ENCODE measurements at places on chromosomes 5 and 9.
A peak's percentile ranks its signal among the peaks of the same experiment; 100 is the strongest.

DNA sequence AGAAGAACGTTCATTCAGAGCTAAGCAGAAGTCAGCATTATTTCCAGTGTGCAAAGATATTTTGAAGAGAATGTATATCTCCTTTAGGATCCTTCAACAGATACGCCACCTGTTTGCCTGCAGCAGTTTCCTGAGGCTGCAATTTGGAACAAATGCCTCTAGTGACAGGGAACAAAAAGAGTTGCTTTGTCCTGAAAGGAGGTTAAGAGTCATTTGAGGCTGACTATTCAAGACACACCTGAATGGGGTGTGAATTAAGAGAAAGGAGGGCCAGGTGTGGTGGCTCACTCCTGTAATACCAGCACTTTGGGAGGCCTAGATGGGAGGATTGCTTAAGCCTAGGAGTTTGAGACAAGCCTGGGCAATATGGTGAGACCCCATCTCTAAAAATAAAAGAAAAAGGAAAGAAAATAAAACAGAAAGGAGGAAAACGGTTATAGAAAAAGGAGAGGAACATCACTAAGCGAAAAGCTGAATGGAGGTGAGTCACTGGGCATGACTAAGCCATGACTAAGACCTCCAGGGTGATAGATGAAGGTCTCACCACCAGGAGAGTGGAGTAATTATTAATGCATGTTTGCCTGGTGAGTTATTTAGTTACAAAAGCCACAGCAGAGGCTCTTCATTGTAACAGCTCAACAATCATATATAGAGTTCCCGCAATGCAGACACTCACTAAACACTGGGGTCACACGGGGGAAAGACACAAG lies 255.2 kb upstream of the TNC start:
- DNase-seq: no peak

- DNase-seq: no peak
These were observed 31.0 kb upstream of the RPS23 start for GRCh38 chr5:82309091-82309531.

- no peak for DNase-seq
These were observed 161.7 kb downstream of the OLFM1 start for GRCh38 chr9:135249191-135249590.

- DNase-seq: peak; percentile 6
These were observed 44.0 kb downstream of the GGTA1 start for GRCh38 chr9:121455527-121456239.

GRCh38 chr9:3939820-3940219 lies 360.0 kb downstream of the GLIS3 start:
- DNase-seq: no peak

GRCh38 chr5:125715216-125715615 lies 708.0 kb upstream of the GRAMD2B start:
- DNase-seq: no peak

DNA sequence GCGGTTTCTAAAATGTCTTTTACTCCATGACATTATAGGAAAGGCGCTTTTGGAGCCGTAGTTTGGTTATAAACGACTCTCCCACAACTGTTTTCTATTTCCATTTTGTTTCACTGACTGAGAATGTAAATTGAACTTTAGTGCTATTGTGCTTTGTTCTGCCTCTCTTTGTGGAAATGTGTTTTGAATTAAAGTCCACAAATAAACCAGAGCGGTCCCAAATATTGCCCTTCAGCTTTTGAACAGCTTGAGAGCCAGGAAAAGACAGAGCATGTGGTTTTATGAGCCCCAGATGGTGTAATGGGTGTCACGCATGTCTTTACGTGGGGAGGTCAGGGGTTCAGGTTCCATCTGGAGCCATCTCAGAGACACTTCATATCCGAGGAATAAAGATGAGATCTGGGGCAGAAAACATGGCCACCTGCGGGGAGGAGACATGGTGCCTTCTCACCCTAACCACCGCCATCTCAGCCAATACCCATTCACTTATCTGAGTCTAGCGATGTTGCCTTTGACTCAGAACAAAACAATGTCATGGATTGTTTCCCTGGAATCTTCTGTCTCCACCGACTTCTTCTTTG lies 42.5 kb upstream of the ROR2 start:
- no peak for DNase-seq

DNA sequence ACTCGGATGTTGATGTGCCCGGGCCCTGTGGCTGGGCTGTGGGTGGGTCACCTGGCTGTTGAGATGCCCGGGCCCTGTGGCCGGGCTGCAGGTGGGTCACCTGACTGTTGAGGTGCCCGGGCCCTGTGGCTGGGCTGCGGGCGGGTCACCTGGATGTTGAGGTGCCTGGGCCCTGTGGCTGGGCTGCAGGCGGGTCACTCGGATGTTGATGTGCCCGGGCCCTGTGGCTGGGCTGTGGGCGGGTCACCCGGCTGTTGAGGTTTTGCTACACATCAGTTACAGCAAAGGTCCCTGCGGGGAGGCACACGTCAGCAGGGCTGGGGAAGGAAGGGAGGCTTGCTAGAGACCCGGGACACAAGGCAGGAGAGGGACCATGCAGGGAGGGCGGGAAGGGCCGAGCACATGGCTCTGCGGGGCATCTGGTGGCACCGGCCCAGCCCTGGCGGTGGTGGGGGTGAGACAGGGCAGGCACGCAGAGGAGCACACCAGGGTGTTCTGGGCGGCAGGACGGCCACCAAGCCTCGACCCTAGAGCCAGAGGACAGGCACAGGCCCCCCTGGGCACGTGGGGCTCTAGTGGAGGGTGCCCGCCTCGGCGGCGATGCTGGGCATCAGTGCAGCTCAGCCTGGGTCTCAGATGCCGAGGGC lies 35.4 kb downstream of the PNPLA7 start:
- DNase-seq: no peak

- no peak for DNase-seq
These were observed 419.9 kb downstream of the NTRK2 start for GRCh38 chr9:85089188-85089969.

DNA sequence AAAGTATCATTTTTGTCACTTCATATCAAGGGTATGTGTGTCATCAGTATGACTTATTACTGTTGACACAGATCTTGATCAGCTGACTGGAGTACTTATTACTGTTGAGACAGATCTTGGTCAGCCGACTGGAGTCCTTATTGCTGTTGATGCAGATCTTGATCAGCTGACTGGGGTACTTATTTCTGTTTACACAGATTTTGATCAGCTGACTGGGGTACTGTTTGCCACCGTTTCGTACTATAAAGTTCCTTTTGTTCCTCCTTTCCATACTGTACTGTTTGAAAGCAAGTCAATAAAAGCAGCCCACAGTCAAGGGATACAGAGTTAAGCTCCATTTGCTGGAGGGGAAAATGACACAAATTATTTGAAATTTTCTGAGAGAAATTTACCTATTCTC lies 347.3 kb downstream of the CDH12 start:
- no peak for DNase-seq

DNA sequence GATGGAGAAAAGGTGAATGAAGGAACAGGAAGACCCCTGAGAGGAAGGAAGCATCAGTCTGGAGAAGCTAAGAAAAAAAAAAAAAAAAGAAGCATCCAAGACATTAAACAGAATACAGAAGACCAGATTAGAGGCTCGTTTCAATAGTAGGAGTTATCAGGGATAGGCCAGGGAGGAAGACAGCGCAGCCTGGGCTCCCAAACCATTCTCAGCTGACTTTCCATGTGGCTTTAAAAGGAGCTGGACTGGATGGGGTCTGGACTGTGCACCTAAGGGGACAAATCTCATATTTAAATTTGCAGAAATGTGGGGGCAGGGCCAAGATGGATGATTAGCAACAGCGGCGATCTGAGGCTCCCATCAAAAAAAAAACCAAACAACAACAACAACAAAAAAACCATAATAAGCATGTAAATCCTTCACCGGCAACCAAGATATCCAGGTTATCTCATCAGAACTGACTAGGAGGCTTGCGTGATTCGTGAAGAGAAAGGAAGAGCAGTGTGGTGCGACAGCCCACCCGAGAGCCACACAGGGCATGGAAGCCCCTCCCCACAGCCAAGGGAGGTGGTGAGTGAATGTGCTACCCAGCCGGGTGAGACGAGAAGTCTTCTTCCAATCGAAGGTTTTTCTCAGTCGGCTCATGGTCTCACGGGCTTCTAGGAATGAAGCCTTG lies 114.9 kb upstream of the ADAMTS16 start:
- no peak for DNase-seq

DNA sequence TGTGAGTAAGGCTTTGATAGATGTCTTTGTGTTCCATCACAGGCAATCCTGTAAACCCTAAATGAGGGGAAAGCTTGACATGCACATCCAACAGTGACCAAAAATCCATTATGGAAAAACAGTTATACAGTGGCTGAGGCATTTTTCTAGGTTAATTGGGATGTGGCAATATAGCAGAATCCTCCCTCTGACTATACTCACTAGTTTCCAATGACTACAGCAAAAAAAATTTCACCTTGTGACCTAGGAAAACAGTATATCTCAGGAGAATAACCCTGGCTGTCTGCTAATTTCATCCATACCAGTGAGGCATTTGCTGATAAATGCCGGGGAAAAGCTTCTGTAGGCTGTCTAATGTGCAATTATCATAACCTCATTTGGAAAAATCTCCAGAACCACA lies 49.9 kb upstream of the SNCAIP start:
- DNase-seq: no peak

GRCh38 chr5:179110528-179110927 lies 50.4 kb downstream of the ZNF354C start:
- DNase-seq: no peak

DNA sequence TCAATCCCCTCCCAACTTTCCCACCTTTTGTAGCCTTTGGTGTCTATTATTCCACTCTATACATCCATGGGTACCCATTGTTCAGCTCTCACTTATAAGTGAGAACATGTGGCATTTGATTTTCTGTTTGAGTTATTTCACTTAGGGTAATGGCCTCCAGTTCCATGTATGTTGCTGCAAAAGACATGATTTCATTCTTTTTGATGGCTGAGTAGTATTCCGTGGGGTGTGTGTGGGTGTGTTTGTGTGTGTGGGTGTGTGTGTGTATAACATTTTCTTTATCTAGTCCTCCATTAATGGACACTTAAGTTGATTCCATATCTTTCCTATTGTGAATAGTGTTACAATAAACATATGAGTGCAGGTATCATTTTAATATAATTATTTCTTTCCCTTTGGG lies 157.5 kb upstream of the FSTL4 start:
- DNase-seq: no peak

DNA sequence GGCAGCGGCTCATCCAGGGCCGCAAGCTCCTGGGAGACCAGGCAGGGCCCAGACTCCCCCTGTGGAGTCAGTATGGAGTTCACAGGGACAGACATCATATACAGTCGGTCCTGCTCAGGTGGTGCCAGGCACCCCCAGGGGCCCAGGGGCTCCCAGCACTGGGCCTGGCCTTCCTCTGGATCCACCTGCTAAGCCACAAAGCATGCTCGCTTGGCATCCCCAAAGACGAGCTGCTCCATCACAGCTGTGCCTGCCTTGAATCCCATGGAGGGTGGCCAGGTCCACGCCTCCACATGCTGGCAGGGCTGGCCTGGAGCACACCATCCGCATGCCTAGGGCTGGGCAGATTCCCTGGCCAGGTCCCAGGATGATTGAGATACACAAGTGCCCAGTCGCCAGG lies 4.6 kb downstream of the BICD2 start:
- no peak for DNase-seq

DNA sequence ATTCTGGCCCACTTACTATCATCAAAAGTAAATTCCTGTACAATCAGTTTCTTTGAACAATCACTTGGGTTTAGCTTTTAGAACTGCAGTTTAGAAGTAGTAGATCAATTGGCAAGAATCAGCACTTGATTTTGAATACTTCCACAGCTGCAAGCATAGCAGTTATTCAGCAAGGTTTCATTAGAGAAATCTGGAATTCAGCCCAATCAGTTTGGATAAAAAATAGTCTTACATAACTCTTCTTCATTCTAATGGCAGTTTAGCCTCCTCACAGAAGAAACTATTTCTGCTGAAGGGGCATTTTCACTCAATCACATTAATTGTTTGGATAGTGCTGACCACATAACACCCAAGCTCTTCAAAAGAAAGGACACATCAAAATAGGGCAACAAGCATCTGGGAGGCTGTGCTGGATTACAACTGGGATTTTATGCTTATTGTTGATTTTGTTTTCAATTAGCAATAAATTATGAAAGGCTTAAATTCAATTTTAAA lies 336.2 kb upstream of the PDE4D start:
- DNase-seq: no peak

DNA sequence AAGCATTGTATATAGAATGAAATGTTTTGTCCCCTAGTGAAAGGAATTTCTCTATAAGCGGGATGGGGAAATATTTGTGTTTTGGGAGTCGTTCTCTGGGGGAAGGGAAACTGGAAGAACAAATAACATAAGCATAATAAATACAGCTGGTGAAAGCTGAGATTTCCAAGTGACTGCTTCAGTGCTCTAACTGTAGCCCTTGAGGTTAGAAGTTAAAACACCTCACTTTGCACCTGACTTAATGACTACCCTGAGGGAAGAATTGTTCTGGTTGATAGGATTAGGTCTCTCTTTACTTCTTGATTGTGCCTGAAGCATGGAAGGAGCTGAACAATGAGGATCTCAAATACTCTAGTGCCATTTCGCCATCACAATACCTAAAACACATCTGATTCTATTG lies 307.4 kb downstream of the MAN2A1 start:
- no peak for DNase-seq

GRCh38 chr9:32992595-32993238 lies 8.7 kb downstream of the APTX start:
- no peak for DNase-seq

DNA sequence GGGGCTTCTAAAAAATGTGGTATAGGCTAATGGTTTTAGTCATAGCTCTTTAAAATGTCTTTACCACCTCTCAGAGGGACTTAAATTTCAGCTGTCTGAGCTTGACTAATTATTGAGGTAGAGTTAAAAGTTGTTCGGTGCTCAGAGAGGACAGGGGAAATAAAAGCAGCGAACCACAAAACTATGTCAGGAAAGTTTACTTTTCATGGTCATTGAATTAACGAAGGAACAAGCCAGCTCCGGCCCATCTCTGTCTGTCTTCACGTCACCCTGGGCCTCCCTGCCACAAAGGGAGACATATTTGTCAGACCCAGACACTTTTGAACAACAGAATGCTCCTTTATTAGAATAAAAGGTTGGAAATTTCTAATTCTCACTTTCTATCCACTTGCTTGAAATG lies 98.8 kb upstream of the EFNA5 start:
- no peak for DNase-seq

DNA sequence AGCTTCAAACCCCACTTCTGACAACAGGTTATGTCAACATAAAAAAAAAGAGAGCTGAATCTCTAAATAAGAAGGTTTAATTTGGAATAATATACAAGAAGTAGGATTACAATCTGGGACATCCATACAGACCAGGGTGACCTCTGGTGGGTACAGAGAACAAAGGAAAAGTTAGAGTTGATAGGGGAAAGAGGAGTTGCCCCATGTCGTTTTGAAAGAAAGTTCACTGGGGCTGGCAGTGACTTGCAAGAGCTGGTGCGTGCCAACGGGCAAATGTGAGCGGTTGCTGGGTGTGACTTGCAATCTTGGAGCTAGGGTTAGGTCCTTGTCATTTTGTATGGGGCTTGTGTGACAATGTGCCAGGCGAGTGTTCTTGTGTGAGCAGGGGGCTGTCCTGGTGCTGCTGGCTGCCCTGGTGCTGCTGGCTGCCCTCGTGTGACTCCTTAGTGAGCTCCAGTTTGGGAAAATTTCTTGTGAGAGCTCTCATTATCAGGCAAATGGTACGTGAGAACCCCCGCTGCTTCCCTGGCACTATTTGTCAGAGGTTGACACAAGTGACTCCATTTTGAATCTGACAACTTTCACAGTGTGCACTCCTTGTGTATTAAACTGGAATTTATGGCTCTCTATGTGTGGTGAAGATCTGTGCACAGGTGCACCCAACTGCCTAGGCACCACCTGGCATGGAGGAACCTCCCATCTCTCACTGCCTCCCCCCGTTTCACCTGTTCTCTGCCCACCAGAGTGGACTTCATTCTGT lies 69.8 kb downstream of the UBE2QL1 start:
- DNase-seq: no peak
